ENCODE measurements at places on chromosomes 2 and 18. TPM values are rescaled to one million over a fixed set of nuclear protein-coding genes. Genes with fewer than 3 reads are reported as not detected.
A peak's percentile ranks its signal among the peaks of the same experiment; 100 is the strongest.

The ASXL2 gene
- 7.0 TPM for total RNA-seq

- H3K4me1 ChIP-seq, result no peaks in the 10 kb centered on the region
- H3K27me3 ChIP-seq, result no peaks in the 10 kb centered on the region
- no peak for DNase-seq
- H3K4me3 ChIP-seq, result no peak overlapping the region
- H3K27ac ChIP-seq, result no peak overlapping the region
- H3K36me3 ChIP-seq, result no peaks in the 10 kb centered on the region
Measured at GRCh38 chr2:218017211-218018053, 14.6 kb upstream of the TNS1 start.

The KIF5C gene
- total RNA-seq, result not detected

GRCh38 chr2:152115952-152116351 lies 17.1 kb upstream of the CACNB4 start:
- H3K27me3 ChIP-seq, result no peaks in the 10 kb centered on the region
- no peak overlapping the region for H3K27ac ChIP-seq
- DNase-seq, result no peak

DNA sequence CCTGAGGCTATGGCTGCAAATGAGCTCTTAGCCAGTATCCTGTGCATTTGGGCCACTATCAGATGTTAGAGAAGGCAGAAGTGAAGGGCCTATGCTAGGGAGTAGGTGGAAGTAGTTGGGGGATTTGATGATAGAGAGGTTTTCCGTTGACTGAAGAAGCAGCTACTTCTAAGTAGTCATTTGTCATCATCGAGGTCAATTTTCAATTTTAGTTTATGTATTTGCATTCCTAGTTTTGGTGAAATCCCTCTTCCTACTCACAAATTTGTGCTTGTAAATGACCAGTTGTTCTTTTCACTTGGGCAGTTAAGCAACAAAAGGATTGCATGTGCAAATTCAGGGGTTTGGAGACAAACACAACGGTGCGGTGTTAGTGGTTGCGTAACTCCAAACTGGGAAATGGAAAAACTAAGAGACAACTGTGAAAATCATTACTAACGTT lies 48.5 kb upstream of the PELI1 start:
- no peaks in the 10 kb centered on the region for H3K27me3 ChIP-seq
- no peak overlapping the region for H3K27ac ChIP-seq
- no peak for DNase-seq

DNA sequence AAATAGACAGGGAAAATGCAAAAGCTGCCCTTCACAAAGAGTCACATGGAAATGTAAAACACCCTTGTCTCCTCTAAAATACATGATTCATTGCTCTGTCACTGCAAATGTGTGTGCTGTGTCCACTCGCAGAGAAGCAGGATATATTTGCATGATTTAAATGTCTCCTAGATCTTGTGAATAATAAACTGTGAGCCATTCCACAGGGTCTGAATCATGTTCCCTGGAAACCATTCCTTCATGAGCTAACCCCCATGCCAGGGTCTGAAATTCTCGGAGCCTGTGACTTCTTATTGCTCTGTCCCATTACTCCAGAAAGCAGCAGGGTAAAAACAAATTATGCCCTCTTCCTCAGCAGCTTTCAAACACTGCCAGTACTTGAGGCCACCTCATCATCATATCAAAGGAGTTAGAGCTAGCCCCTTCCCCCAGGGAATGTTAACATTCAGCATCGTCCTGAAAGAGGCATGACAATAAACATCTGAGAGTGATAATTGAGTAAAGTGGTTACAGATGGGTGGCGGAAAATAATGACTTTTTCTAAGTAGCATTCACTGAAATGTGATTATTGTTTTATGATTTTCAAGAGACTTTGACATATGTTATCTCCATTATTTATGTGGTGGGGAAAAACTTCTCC lies 11.7 kb upstream of the CNGA3 start:
- no peak overlapping the region for H3K4me3 ChIP-seq
- DNase-seq, result peak; percentile 80
- H3K4me1 ChIP-seq, result peaks cover 17% of the 10 kb centered on the region
- H3K27ac ChIP-seq, result peak overlapping the region; percentile 70

The VAMP5 gene
- 47.5 TPM for total RNA-seq

- H3K4me3 ChIP-seq, result no peak overlapping the region
- DNase-seq, result no peak
- H3K36me3 ChIP-seq, result no peaks in the 10 kb centered on the region
- H3K27me3 ChIP-seq, result no peaks in the 10 kb centered on the region
Measured at GRCh38 chr2:130874512-130874911, 37.8 kb downstream of the ARHGEF4 start.

DNA sequence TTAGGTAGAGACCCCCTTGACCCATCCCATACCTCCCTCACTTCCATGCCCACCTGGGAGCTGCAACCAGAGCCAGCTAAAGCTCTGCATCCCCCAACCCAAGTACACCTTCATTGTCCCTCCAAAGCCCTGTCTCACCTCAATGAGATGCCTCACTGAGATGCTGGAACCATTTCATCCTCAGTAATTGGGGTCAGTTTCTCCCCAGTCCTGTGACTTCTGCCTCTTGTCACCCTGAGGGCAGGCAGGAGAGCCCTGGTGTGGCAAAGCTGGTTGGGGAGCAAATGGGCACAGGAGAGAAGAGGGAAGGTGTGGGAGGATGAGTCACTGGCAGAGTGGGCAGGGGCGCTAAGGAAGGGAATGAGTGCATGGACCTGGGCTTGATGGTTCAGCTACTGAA lies 27.9 kb upstream of the NT5DC4 start:
- H3K27ac ChIP-seq, result peak overlapping the region; percentile 47
- DNase-seq, result no peak
- H3K36me3 ChIP-seq, result no peaks in the 10 kb centered on the region
- H3K4me3 ChIP-seq, result no peak overlapping the region

- DNase-seq, result no peak
- peaks cover 76% of the 10 kb centered on the region for H3K36me3 ChIP-seq
- H3K27me3 ChIP-seq, result no peaks in the 10 kb centered on the region
- no peaks in the 10 kb centered on the region for H3K4me1 ChIP-seq
- H3K27ac ChIP-seq, result no peak overlapping the region
- H3K4me3 ChIP-seq, result no peak overlapping the region
Measured at GRCh38 chr2:275466-275865, 10.7 kb downstream of the ACP1 start.

The PXDN gene
- total RNA-seq, result 310 TPM

- H3K4me1 ChIP-seq, result no peaks in the 10 kb centered on the region
- H3K27me3 ChIP-seq, result peaks cover 40% of the 10 kb centered on the region
- H3K4me3 ChIP-seq, result no peak overlapping the region
Measured at GRCh38 chr2:111958901-111959300, 60.5 kb downstream of the MERTK start.

GRCh38 chr2:216695401-216695821 lies at the start of gene IGFBP5:
Gene IGFBP5, minus strand, starts transcription at chr2:216695549. Its CDS starts 774 bp downstream, at chr2:216694775.
- no peak for DNase-seq
- H3K27me3 ChIP-seq, result peaks cover 31% of the 10 kb centered on the region
- H3K27ac ChIP-seq, result no peak within 1 kb of the TSS
- peak within 1 kb of the TSS; percentile 25 for H3K4me3 ChIP-seq
- H3K4me1 ChIP-seq, result peaks cover 22% of the 10 kb centered on the region

The DSG1 gene
- not detected for total RNA-seq

The PRKRA gene
- 80.1 TPM for total RNA-seq

- no peak for DNase-seq
- no peaks in the 10 kb centered on the region for H3K4me1 ChIP-seq
- H3K4me3 ChIP-seq, result no peak overlapping the region
- no peaks in the 10 kb centered on the region for H3K27me3 ChIP-seq
- H3K27ac ChIP-seq, result no peak overlapping the region
Measured at GRCh38 chr2:118177318-118177717, 89.0 kb downstream of the INSIG2 start.

The RBM43 gene
- 3.7 TPM for total RNA-seq

The CD207 gene
- not detected for total RNA-seq

The ABCG5 gene
- total RNA-seq, result not detected

The C1GALT1C1L gene
- 1.1 TPM for total RNA-seq

The ADAM17 gene
- 25.2 TPM for total RNA-seq

GRCh38 chr18:598124-598589 lies 1.4 kb downstream of the CLUL1 start:
- H3K36me3 ChIP-seq, result no peaks in the 10 kb centered on the region
- DNase-seq, result peak; percentile 46
- no peak overlapping the region for H3K4me3 ChIP-seq
- peaks cover 22% of the 10 kb centered on the region for H3K4me1 ChIP-seq

Measured in SJSA1 (cell line).